ENCODE measurements at places on chromosomes 4 and X.

- DNase-seq: no peak
These were observed 60.5 kb upstream of the C1GALT1C1 start for GRCh38 chrX:120690344-120690743.

GRCh38 chr4:67674098-67674497 is 26.9 kb downstream of the UBA6 start:
- no peak for DNase-seq

- DNase-seq: no peak
These were observed 131.8 kb upstream of the S100G start for GRCh38 chrX:16518131-16518530.

- no peak for DNase-seq
These were observed 79.0 kb downstream of the PDGFRA start for GRCh38 chr4:54308110-54308509.

- no peak for DNase-seq
These were observed 66.9 kb downstream of the ARHGEF9 start for GRCh38 chrX:63718010-63718694.

GRCh38 chr4:36322921-36323354 is 41.5 kb downstream of the DTHD1 start:
- DNase-seq: no peak
